CD4-positive, alpha-beta T cell treated with Interleukin-6 at 100 ng/mL for 8 hours (primary cell): ENCODE measurements at places on chromosomes 7 and 10.

GRCh38 chr7:142579946-142580345 is 169.3 kb upstream of the PRSS1 start:
- no peak for DNase-seq

GRCh38 chr7:120180221-120180620 is 92.8 kb upstream of the KCND2 start:
- no peak for DNase-seq

- no peak for DNase-seq
Observed at GRCh38 chr7:108247614-108248013, 117.5 kb upstream of the LAMB4 start.

DNA sequence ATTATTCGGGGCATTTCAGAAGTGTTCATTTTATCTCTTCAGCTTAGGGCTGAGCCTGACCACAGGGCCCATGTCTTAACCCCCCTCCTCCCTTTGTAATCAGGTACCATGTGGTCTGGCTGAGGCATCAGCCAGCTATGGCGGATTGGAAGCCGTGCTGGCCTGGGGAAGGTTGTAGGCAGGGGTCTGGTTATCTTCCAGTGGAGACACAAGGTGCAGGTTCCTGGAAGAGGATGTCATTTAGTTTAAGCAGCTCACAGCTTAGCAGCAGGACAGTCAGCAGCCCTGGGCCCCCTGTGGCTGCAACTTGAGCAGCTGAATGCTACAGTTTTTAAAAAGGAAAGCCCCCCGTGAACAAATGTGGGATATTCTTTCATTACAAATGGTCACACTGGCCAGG is 22.1 kb downstream of the BAG3 start:
- no peak for DNase-seq

- no peak for DNase-seq
Observed at GRCh38 chr7:78510580-78511188, 712.1 kb downstream of the PHTF2 start.

DNA sequence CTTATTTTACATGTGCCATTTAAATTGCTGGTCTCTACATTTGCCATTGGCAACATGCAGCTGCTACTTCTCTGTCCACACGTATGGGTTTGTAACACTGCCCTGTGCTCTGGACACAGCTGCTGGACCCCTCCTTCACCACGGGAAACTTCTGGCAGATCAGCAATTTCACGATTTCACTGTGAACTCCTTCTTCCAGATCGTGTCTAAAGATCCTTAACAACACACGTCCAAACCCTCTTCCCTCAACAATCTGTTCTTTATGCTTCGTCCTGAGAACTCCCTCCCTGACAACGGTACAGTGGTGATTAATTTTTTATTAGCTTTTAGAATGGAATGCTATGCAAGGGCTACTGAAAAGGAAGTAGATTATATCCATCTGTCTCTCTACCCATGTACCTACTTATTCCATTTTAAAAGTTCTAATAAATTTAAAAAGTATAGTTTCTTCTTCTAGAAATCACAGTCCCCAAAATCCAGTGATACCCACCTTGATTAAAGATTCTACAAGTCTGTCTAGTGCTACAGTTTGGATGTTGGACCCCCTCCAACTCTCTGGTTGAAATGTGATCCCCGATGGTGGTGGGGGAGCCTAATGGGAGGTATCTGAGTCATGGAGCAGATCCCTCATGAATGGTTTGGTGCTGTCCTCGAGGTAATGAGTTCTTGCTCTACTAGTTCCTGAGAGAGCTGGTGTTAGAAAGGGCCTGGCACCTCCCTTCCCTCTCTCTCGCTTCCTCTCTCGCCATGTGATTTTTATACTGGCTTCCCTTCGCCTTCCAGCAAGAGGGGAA is 81.0 kb downstream of the KIAA1549 start:
- no peak for DNase-seq

GRCh38 chr10:91381257-91381891 is 28.8 kb upstream of the HECTD2 start:
- no peak for DNase-seq

DNA sequence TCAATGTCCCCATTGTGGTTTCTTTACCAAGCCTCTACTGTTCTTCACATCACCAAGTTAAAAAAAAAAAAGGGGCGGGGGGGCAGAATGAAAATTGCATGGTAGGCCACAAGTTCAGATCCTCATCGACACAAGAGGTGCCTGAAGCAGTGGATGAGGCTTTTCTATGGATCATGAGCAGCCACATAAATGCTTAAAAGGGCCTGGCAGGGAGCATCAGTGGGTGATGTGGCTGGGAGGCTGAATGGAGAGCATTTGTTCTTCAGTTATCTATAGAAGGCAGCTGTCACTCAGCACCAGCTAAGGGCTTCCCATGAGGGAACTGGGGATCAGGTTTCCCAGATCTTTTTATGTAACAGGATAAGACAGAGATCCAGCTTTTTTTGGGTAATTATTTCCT is 117.9 kb downstream of the CFTR start:
- no peak for DNase-seq

DNA sequence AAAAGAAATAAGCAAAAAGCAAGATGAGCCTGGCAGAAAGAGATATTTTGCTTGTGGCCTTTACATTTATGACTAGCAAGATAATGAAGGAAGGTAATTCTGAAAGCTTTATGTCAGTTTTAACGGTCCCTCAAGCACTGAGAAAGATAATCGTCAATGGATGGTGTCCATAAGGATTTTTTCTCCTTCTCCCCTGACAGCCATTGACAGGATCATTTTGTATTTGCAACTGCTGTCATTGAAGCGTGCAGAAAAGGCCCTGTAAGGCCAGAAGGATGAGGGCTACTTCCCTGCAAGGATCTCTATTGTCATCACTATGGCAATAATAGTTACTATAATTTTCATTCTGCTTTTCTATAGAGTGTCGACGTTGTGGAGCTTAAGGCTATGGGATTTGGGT is 994 bp upstream of the LRGUK start:
- no peak for DNase-seq
